ENCODE measurements at places on chromosomes 13 and 19.

DNA sequence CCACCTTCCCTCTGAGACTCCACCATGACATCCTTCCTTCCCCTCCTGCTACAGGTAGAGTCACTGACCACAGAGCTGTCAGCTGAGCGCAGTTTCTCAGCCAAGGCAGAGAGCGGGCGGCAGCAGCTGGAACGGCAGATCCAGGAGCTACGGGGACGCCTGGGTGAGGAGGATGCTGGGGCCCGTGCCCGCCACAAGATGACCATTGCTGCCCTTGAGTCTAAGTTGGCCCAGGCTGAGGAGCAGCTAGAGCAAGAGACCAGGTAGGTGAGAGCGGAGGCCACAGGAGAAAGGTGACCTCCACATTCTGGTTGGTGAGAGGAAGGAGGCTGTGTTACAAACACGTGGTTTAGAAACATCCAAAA lies 27.6 kb downstream of the KCNC3 start:
- no peak for DNase-seq

GRCh38 chr19:342801-343421 lies 1.7 kb downstream of the MIER2 start:
- DNase-seq, result no peak

- no peak for DNase-seq
Measured at GRCh38 chr13:110993788-110994187, 78.9 kb upstream of the ANKRD10 start.

DNA sequence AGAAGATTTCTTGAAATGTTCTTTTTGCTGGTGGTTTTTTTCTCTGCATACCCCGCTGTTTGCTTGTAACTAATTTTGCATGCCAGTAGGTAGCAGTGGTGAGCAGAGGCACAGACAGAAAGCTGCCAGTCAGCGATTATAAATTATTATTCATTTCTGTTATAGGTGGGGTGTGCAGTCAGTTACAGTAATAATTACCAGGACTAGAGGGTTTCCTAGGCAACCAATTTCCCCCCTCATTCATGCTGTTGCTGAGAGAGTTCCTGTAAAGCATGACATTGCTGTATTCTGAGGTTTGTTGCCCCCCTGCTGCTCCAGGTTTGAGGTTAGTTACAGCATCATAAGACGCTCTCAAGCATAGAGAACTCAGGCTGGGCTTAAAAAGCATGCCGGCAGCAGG lies 104.5 kb downstream of the URI1 start:
- no peak for DNase-seq

DNA sequence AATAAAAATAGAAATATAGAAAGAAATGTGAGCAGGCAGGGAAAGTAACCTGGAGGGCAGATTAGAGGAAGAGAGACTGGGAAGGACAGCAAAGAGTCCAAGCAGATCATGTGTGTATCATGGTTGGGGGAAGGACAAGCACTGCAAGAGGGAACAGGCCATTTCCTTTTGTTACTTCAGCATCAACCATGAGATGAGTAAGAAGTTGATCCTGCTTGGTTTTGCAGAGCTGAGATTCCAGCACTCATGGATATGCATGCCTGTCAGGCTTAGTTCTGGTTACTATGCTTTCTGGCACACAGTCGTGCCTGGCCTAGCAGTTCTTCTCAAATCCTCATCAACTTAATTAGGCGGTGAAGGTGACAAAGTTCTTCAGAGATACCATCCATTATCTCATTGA lies 18.1 kb downstream of the NALCN start:
- DNase-seq, result no peak

- no peak for DNase-seq
Measured at GRCh38 chr13:43356567-43356966, 333.2 kb downstream of the DNAJC15 start.

- DNase-seq, result no peak
Measured at GRCh38 chr19:24073807-24074206, 13.2 kb upstream of the ZNF254 start.

DNA sequence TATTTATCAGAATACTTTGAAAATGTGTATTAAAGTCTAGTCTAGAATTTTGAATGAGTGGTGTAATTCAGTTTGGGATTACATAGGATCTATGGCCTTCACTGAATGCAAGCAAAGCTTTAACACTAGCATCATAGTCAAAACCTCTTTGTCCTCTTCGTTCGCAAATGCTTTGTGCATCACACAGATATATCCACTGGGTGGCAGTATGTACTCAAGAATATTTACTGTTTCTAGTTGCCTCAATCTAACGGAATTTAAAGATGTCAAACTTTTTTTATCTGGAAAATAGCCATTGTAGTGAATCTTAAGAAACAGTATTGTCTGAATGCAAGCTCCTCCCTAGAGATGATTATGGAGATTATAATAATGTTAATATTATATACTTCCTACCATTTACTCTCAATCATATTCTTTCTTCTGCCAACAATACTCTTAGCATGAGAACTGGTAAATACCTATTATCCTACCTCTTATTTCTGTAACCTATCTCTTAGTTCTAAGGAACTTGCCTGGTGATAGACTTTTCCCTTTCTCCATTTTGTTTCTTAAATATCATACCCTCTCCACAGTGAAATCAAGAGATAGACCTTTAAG lies 25.8 kb downstream of the LACC1 start:
- peak; percentile 39 for DNase-seq

- DNase-seq, result peak; percentile 37
Measured at GRCh38 chr13:98517576-98518310, 59.2 kb downstream of the STK24 start.

DNA sequence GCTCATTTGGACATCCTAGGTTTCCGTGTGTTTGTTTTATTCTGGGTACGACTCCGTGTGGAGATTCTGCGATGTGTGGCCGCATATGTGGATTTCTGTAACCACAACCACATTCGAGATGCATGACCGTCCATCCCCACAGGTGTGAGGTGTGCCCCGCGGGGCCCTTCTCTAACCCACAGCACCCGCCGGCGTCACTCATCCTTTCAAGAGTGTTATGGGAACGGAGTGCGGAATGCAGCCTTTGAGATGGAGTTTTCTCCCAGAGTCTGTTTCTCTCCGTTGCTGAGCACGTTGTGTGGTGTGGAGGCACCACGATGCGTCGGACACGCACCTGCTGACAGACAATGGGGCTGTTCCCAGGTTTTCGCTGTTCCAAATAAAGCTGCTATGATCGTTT lies 40.0 kb downstream of the C13orf46 start:
- DNase-seq, result no peak

GRCh38 chr19:20080656-20081055 lies 2.9 kb downstream of the ZNF90 start:
- DNase-seq, result no peak

- no peak for DNase-seq
Measured at GRCh38 chr13:112067871-112068539, 1.1 kb downstream of the SOX1 start.

GRCh38 chr13:41354416-41354815 lies 43.3 kb downstream of the NAA16 start:
- no peak for DNase-seq

- no peak for DNase-seq
Measured at GRCh38 chr13:40986101-40986856, 32.8 kb downstream of the ELF1 start.

DNA sequence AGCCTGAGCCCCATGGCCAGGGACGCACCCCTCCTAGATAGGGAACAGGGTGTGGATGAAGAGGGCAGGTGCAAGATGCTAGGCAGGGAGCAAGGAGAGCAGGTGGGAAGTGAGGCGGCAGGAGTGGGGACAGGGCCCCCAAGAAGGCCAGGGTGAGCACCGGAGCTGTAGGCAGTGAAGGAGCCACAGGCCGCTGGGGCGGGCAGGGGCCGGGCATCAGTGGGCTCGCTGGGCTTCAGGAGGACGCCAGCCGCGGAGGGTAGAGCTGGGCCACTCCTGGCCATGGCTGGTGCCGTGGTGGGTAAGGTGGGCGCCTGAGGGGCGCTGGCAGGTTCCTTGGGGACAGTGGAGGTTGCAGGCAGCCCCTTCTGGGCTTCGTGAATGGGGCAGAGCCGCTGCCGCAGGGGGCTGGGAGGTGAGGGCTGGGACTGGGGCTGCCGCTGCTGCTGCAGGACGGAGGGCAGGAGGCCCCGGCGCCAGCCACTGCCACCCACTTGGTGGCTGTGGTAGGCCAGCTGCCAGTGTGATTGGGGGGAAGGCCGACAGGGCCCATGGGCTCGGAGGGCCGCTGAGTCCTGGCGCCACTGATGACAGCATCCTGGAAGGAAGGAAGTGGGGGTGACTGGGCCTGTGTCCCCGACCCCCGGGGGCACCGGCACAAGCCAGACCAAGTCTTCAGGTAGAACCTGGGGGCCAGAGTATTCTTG lies 2.1 kb downstream of the NKPD1 start:
- no peak for DNase-seq

DNA sequence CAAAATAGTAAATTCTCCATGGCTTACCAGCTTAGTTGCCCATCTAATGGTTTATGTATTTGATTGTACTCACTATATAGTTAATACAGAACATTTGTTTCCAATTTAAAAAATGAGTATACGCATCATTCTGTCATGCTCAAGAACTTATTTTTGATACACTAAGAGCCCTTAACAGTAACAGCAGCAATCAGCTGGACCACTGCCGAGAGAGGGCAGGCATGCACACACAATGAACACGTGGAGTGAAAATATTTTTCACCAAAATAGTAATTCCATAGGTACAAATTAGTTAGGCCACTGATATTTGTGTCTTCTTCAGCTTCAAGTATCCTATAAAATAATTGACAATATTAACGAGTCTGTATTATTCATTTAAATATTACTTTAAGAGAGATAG lies 109.9 kb downstream of the KLF12 start:
- DNase-seq, result no peak

DNA sequence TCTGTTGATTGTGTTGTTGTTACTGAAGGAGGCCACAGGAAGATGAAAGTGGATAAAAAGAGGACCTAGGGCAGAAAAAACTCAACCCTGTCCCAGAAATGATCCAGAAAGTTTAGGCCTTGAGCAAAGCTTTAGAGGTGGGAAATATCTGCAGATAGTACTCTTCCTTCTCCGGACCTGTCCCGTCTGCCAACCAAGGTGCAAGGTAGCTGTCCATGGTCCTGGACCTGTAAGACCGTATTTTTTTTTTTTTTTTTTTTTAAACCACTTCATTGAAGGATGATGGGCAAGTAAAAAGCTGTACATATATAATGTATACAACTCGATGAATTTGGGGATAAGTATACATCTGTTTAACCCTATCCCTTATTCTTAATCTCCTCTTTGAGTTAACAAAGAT lies 225.9 kb downstream of the OLFM4 start:
- DNase-seq, result no peak

GRCh38 chr13:75151081-75151643 lies 330.8 kb downstream of the TBC1D4 start:
- no peak for DNase-seq

- no peak for DNase-seq
Measured at GRCh38 chr19:13095934-13096927, 6.4 kb downstream of the LYL1 start.

GRCh38 chr13:112583592-112584277 lies 4.2 kb downstream of the TUBGCP3 start:
- DNase-seq, result no peak

DNA sequence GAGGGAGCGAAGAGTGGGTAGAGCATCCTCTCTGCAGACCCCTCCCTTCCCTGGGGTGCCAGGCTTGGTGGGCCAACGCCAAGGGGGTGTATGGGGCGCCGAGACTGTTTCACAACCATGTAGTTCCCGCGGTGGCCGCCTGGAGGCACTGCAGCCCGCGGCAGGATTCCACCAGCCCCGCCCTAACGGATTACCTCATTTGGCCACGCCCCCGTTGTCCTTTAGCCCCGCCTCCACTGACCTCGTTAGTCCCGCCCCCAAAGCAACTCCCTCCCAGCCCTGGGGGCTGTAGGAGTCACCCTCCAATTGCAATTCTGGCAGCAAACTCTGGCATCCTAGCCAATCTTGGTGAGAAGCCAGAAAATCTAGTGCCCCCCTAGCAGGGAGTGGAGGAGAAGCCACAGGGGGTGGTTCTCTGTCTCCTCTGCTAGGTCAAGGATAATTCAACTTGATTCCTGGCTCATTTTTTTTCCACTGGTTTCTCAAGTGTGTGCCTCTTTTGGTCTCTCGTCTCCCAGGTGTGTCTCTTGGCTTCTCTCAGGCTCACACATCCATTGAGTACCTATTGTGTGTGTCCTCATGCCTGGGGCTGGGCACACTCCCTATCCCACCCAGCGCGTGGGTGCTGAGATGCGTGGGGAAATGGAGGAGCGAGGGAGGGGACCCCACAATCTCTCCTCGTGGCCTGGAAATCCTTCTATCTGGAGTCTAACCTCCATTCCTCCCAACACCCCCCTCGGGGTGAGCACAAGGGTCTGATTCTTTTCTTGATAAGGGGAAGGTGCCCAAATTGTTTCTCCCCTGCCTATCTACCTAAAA lies 2.0 kb downstream of the OLFM2 start:
- DNase-seq, result peak; percentile 80

- no peak for DNase-seq
Measured at GRCh38 chr13:95123726-95124125, 177.5 kb downstream of the ABCC4 start.

DNA sequence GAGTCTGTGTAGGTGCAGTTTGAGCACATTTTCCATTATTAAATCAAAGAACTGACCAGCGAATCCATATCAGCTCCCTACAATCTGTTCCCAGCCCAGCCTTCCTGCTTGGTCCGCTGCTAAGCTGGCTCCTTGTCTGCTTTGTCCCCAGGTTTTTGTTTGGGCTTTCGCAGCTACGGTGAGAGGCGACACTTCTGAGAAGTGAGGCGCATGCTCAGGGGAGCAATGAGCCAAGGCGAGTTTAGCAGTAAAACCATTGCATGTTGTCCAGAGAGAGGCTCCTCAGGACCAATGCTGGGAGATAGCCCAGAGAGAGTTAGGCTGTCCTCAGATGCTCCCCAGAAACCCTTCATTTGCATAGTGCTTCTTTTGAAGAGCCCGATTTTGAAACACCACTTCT lies 162.0 kb downstream of the ITGBL1 start:
- no peak for DNase-seq

GRCh38 chr19:23957660-23958281 lies 43.1 kb downstream of the ZNF726 start:
- no peak for DNase-seq

DNA sequence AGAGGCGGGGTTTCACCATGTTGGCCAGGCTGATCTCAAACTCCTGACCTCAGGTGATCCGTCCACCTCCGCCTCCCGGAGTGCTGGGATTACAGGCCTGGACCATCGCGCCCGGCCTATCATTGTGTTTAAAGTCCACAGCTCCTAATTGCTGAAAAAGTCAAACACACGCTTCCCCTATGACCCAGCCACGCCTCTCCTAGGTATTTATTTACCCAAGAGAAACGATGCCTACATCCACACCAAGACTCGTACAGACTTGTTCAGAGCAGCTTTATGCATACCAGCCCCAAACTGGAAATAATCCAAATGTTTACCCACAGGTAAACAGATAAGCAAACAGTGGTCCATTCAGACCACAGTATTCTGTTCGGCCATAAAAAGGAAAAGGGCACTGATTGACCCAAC lies 15.1 kb downstream of the ZNRF4 start:
- no peak for DNase-seq
